ENCODE measurements at places on chromosomes 2 and 18.

- DNase-seq = no peak
These were observed 28.6 kb downstream of the PLA2R1 start for GRCh38 chr2:160033732-160034392.

GRCh38 chr18:29779096-29779495 is 1263.4 kb downstream of the DSC3 start:
- DNase-seq = no peak

- DNase-seq = no peak
These were observed 133.9 kb downstream of the TNS1 start for GRCh38 chr2:217868911-217869334.

- DNase-seq = no peak
These were observed 34.1 kb upstream of the KLHL29 start for GRCh38 chr2:23350792-23351355.

DNA sequence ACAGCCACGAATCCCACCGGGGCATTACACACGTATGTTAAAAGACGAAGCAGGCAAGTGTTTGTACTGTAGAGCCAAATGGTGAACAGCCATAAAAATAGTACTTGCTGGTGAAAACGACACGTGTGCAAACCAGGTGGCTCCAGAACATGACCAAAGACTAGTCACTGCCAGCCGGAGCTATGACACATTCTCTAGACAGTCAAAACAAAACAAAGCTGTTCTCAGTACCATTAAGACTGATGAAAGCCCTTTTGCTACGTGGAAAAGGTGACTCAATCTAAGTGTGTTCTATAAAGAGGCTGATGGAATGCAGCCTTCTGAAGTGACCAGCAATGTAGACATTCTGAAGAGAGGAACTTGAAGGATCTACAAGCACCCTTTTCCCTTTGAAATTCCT is 367.7 kb upstream of the NETO1 start:
- DNase-seq = no peak

GRCh38 chr2:28312307-28313219 is 80.1 kb upstream of the FOSL2 start:
- DNase-seq = no peak

Data from NCI-H748 treated with DMSO at 0.1 percent for 48 hours (cell line).